ENCODE measurements at places on chromosomes 4 and X. TPM values are rescaled to one million over a fixed set of nuclear protein-coding genes. Genes with fewer than 3 reads are reported as not detected.

DNA sequence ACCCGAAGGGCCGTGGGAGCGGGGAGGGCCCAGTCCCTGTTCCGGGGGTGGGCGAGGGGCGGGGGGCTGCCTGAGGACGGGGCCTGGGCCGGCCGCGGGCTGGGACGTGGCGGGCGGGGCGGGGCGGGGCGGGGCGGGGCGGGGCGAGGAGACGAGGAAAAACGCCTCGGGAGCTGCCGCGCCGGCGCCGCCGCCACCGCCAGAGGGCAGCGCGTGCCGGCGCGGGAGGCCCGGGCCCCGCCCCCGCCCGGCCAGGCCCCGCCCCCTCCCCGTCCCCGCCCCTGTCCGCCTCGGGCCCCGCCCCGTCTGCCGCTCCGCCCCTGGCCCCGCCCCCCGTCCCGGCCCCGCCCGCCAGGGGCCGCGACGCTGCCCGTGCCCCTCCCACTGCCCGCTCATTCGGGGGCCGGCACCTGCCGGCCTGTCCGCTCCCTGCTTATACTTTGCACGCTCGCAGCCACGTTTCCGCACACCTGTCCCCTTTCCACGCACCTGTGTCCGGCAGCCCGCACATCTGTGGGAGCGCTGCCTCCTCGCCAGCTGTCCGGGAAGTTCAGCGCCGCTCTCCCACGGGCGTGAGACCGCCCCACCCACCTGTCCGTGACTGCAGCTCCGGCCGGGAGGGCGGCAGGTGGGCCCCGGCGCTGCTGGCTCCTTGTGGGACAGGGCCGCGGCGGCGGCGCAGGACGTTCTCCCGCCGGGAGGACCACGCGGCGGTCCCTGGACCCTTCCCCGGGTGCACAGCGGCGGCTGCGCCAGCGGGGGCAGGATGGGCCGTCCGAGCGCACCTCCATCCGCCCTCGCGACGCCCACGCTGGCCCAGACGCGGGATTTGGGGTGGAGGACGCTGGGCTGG lies 1.7 kb upstream of the FGFRL1 start:
- no peak for DNase-seq

DNA sequence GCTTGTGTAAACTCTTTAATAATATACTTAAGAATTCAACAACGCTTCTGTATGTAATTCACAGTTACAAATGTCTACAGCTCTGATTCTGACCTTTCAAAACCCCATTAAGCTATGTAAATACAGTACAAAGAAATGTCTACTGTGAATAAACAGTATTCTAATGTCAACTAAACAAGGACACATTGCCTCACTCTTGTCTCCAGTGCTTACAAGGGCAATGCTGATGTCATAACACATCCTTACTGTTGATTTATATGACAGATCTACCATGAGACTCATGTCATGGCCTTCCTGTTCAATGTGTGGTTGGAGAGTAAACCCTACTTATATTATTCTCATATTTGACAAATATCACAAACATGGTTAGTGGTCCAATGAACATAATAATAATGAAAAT lies 256.1 kb upstream of the ADGRL3 start:
- no peak for DNase-seq

DNA sequence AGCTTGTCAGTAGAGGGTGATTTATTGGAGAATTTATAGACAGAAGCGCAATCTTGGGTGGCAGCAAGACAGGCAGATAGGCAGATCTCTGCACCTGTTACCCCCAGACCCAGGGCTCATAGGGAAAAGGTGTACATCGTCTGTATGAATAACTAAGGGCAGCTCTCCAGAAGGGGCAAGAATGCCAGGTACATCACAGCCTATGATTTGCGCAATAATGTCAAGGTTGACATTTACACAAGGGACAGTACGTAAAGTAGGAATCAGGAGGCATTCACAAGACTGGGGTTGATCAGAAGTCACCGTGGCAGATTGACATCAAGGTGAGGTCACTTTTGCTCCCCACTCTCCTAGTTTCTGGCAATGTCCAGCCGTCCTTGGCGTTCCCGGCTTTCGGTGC lies 524.1 kb downstream of the TRIML1 start:
- DNase-seq, result no peak

GRCh38 chr4:85780664-85781063 lies 305.7 kb downstream of the ARHGAP24 start:
- DNase-seq, result no peak

GRCh38 chrX:129445436-129445835 lies 77.9 kb downstream of the SMARCA1 start:
- DNase-seq, result no peak

GRCh38 chrX:56783450-56783831 lies 54.4 kb downstream of the NBDY start:
- no peak for DNase-seq

Gene CHM
- 21.1 TPM for total RNA-seq

Gene TENM3
- total RNA-seq, result 90.5 TPM

Gene HSPA4L
- total RNA-seq, result 5.7 TPM
